ENCODE measurements at places on chromosomes 2 and 18.

DNA sequence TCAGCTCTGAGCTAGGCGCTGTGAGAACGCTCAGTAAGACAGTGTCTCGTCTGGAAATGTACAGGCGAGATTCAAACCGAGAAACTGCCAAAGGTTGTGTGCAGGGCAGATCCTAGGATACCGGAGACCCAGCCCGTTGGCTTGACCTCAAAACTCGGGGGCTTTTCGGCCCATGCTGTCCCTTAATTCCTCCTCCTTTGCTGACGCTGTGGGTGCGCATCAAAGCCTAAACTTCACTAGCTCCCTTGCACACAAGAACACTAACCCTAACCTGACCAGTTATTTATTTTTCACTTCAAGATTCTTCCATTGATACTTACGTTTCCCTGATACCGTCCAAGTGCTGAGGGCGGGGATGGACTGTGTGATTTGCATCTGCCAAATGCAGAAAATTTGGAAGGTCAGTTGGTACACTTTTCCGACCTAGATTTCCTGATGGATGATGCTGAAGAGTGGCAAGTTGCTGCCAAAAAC, 1.0 kb upstream of the AAK1 start:
- H3K27ac ChIP-seq, result peak overlapping the region; percentile 86
- H3K4me1 ChIP-seq, result peaks cover 41% of the 10 kb centered on the region
- peak overlapping the region; percentile 93 for H3K4me3 ChIP-seq
- DNase-seq, result no peak

DNA sequence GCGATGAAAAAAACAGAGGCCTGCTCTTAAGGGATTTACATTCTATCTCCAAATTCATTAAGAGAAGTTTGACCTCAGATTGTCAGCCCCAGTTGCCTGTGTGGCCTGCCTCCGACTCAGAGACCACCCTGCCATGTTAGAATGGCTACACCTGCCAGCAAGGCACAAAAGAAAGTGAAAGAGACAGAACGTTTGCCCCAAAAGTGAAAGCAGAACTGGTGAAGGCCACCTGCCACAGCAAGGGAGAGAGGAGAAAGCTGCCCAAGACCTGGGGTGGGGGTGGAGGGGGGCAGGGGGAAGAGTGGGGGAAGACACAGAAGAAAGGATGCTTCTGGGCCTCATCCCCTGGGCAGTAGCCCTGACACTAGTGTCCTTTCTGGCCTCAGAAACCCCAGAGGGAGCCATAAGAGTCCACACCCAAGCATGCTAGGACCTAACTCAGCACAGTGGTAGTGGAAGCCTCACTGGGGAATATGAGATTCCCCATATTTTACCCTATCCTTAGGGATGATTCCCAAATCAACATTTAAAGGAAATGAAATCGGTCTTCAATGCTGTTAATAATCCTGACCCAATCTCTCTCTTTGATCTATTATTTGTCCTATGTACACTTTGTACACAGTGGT, 389.7 kb downstream of the TXNL1 start:
- DNase-seq, result no peak
- H3K27me3 ChIP-seq, result peaks cover 5% of the 10 kb centered on the region
- H3K4me1 ChIP-seq, result peaks cover 20% of the 10 kb centered on the region

DNA sequence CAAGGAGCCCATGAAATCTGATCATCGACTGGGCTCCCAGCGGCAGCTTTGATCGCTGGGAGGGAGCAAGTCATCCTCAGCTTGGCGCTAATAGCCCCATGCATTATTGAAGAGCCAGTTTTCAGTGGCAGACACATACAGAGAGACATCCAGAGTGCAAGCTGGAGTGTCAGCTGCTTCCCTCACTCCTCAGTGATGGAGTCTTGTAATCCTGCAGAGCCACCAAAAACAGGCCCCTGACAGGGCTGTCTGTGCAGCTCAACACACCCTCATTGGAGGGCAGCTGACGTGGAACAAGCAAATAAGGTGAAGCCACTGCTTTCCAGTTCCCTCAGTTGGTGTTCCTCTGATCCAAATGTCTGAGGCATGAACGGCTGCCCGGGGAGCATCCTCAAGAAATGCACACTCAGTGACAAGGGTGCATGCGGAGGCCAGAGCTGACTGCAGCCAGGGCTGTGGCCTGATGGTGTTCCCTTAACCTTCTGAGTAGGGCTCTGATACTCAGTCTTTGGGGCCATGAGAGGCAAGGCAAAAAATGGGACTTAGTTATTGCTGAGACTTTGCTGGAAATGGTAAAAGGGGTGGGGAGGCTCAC, 97.4 kb downstream of the RHOB start:
- H3K27me3 ChIP-seq, result peaks cover 10% of the 10 kb centered on the region
- no peaks in the 10 kb centered on the region for H3K4me1 ChIP-seq
- no peak overlapping the region for H3K27ac ChIP-seq
- no peak for DNase-seq

- peaks cover 1% of the 10 kb centered on the region for H3K27me3 ChIP-seq
- H3K4me3 ChIP-seq, result no peak overlapping the region
- peaks cover 25% of the 10 kb centered on the region for H3K4me1 ChIP-seq
- H3K36me3 ChIP-seq, result peaks cover 9% of the 10 kb centered on the region
- DNase-seq, result no peak
- H3K27ac ChIP-seq, result no peak overlapping the region
Measured at GRCh38 chr2:111149882-111150455, 29.3 kb downstream of the BCL2L11 start.

DNA sequence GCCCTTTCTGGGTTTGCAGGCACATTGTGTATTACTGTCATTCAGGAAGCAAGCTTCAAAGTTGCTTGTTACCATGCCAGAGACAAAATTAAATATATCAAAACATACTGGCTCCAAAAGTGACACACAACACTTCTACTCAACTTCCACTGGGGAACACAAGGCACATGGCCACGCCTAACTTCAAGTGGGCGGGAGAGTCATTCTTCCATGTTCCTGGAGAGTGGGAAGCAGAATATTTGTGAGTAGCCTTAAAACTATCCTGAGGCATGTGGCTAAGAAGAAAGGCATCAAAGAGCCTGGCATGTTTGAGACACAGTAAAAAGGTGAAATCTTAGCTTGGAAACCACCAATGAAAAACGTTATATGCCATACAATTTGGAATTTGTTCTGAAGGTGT, 90.5 kb upstream of the TACR1 start:
- peaks cover 7% of the 10 kb centered on the region for H3K4me1 ChIP-seq
- DNase-seq, result no peak
- no peaks in the 10 kb centered on the region for H3K36me3 ChIP-seq
- no peak overlapping the region for H3K27ac ChIP-seq
- H3K27me3 ChIP-seq, result no peaks in the 10 kb centered on the region

DNA sequence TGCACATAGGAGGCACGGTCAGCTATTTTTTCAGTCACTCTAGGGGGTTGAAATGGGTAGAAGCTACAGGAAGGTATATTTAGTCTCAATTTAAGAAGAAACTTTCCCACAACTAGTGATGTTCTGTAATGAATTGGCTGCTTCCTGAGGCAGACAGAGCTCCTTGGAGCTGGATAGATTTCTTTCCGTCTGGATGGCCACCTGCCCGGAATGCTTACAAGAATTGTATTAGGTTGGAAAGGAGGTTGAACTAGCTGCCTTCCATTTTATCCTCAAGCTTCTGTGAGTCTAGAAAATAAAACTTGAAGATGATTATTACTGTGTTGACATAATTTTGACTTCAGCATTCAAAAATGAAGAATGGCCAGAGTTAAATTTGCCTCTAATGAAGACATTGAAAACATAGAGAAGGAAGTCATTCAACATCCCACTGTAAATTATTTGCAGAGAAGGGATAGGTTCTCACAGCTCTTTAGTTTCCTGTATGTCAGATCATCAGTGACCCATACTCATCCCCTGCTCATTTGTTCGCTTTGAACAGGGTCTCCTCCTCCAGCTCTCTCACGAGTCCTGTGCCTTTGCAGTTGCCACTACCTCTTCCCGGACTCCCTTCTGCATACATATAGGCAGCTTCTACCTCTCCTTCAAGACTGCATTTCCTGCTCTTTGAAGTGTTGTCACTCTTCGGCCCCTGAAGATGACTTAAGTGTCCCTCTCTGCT, 88.8 kb downstream of the CRIM1 start:
- peak overlapping the region; percentile 2 for H3K4me3 ChIP-seq
- peaks cover 41% of the 10 kb centered on the region for H3K4me1 ChIP-seq
- no peak overlapping the region for H3K27ac ChIP-seq

GRCh38 chr2:134412639-134412999, 158.7 kb downstream of the MGAT5 start:
- H3K36me3 ChIP-seq, result no peaks in the 10 kb centered on the region
- peaks cover 3% of the 10 kb centered on the region for H3K4me1 ChIP-seq
- no peak for DNase-seq
- H3K4me3 ChIP-seq, result no peak overlapping the region

DNA sequence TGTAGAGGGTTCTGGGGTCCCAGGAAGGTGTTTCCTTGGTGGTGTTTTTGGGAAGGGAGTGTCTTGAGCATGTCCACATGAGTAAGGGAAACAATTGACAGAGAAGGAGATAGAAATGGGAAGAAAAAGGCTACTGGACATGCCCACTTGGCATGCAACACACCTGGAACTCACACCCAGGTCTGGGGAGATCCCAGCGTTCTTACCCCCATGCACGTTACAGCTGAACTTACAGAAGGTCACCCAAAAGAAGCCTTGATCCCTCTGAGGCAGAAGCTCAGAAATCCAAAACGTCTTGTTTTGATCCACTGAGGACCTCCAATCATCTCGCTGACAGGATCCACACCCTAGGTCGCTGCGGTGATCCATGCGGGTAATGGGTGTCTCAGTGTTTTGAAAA, 142.0 kb downstream of the ZNF516 start:
- H3K27me3 ChIP-seq, result peaks cover 16% of the 10 kb centered on the region
- peaks cover 5% of the 10 kb centered on the region for H3K4me1 ChIP-seq
- DNase-seq, result no peak
- H3K36me3 ChIP-seq, result peaks cover 34% of the 10 kb centered on the region

GRCh38 chr2:200725596-200725995, 86.1 kb upstream of the BZW1 start:
- H3K27ac ChIP-seq, result no peak overlapping the region
- DNase-seq, result no peak
- no peak overlapping the region for H3K4me3 ChIP-seq

DNA sequence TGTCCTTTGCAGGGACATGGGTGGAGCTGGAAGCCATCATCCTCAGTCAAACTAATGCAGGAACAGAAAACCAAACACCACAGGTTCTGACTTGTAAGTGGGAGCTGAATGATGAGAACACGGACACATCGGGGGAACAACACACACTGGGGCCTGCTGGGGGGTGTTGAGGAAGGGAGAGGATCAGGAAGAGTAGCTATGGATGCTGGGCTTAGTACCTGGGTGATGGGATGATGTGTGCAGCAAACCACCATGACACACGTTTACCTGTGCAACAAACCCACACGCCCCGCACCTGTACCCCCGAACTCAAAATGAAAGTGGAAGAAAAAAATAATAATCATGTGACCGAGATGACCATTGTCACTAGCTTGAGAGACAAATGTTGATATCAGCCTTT, 114.7 kb downstream of the NDUFA10 start:
- H3K4me3 ChIP-seq, result no peak overlapping the region
- no peak for DNase-seq
- no peaks in the 10 kb centered on the region for H3K36me3 ChIP-seq
- peaks cover 9% of the 10 kb centered on the region for H3K4me1 ChIP-seq
- peaks cover 8% of the 10 kb centered on the region for H3K27me3 ChIP-seq
- no peak overlapping the region for H3K27ac ChIP-seq

GRCh38 chr18:75742516-75742915, 315.0 kb upstream of the SMIM21 start:
- H3K27me3 ChIP-seq, result peaks cover 2% of the 10 kb centered on the region
- no peaks in the 10 kb centered on the region for H3K36me3 ChIP-seq
- H3K4me3 ChIP-seq, result no peak overlapping the region

- no peak for DNase-seq
- H3K27me3 ChIP-seq, result peaks cover 1% of the 10 kb centered on the region
- H3K27ac ChIP-seq, result no peak overlapping the region
- no peak overlapping the region for H3K4me3 ChIP-seq
- no peaks in the 10 kb centered on the region for H3K4me1 ChIP-seq
Measured at GRCh38 chr18:38909972-38910371, 1344.4 kb upstream of the CELF4 start.

- no peak overlapping the region for H3K4me3 ChIP-seq
- DNase-seq, result no peak
- H3K27me3 ChIP-seq, result peaks cover 1% of the 10 kb centered on the region
- no peaks in the 10 kb centered on the region for H3K4me1 ChIP-seq
- no peaks in the 10 kb centered on the region for H3K36me3 ChIP-seq
- no peak overlapping the region for H3K27ac ChIP-seq
Measured at GRCh38 chr18:67425672-67426071, 90.8 kb downstream of the DSEL start.

DNA sequence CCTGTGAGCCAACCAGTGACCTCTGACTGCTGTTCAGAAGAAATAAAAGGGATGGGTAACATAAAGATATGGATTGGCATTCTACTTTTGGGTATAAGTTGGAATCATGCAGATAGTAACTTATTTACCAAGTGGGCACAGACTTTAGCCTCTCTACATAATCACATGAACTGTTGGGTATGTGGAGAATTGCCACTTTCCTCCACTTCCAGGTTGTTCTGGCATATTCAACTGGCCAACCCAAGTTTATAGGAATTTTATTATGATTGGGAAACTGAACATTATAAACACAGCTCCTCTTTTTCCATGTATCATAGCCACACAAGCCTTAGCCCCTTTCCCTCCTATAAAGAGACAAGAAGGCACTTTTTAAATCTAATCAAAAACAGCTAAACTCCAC, 179.3 kb downstream of the RNF152 start:
- DNase-seq, result no peak
- no peak overlapping the region for H3K4me3 ChIP-seq
- peaks cover 3% of the 10 kb centered on the region for H3K4me1 ChIP-seq
- H3K27me3 ChIP-seq, result peaks cover 2% of the 10 kb centered on the region
- H3K36me3 ChIP-seq, result no peaks in the 10 kb centered on the region
- no peak overlapping the region for H3K27ac ChIP-seq

DNA sequence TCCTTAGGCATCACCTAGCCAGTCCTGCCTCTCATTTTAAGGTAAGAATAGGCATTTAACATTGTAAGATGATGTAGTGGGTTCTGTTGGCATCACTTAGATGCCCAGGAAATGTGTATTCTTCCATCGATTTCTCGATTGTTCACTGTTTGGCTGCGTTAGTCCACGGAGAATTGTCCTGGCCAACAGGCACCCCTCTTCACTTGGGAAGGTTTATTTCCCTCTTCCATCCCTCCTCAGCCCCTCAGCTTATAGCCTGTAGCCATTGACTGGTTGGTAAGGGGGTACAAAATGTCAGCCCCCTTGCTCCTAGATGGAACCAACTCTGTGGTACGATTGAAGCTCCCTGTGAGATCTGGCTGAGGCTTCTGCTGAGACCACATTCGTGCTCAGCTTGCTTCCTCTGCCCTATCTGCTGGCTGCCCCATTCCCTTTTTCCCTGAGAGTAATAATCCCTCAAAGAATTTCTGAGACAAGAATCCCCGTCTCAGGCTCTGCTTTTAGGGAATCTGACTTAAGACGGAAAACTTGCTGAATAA, 43.4 kb downstream of the PLEKHA3 start:
- peaks cover 15% of the 10 kb centered on the region for H3K36me3 ChIP-seq
- peaks cover 7% of the 10 kb centered on the region for H3K27me3 ChIP-seq
- peak overlapping the region; percentile 97 for H3K27ac ChIP-seq
- DNase-seq, result no peak
- H3K4me3 ChIP-seq, result peak overlapping the region; percentile 98

Data from endothelial cell (in vitro differentiated cells).